Hematopoietic multipotent progenitor cell (in vitro differentiated cells): ENCODE measurements at places on chromosomes 5 and 9.

DNA sequence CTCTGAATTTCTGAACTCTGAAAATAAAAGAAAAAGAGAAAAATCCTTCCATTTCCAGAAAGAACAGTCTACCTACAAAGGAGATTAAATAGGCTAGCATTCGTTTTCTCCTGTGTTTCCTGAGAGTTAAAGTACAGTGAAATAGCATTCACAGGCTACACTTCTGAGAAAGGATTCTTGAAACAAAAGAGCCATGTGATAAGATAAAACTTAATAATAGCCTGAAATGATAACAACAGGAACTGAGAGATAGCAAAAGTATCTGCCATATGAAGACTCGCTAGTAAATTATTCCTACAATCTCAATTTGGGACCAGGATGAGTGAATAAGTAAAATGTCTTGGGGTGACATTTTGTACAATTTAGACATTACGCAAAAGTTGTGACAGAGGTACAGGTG, 62.4 kb downstream of the FBN2 start:
- DNase-seq, result no peak

- DNase-seq, result no peak
Measured at GRCh38 chr5:72835633-72836032, 19.2 kb downstream of the TNPO1 start.

DNA sequence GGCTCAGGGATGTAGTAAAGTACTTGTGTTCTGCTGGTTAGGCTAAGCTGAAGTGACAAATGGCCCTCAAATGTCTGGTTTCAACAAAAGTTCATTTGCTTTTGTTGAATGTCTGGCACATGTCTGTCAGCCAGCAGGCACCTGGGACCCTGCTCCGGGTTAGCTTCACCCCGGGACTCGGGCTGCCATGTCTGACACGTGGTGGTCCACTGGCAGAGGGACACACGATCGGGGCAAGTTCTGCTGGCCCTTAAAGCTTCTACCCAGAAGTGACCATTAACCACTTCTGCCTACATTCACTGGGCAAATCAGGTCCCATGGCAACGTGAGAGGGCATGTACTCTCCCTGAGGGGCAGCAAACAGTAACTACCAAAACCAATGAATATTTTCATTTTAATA, 23.8 kb downstream of the POLR1E start:
- no peak for DNase-seq

GRCh38 chr5:180136630-180137381, 65.2 kb upstream of the RNF130 start:
- DNase-seq, result no peak

- no peak for DNase-seq
Measured at GRCh38 chr5:159338118-159338517, 7.8 kb upstream of the IL12B start.

GRCh38 chr9:71754151-71754550, 14.2 kb downstream of the CEMIP2 start:
- no peak for DNase-seq

GRCh38 chr5:33792559-33792958, 99.2 kb downstream of the ADAMTS12 start:
- DNase-seq, result no peak

GRCh38 chr5:152113401-152113800, 188.8 kb upstream of the GLRA1 start:
- DNase-seq, result no peak

DNA sequence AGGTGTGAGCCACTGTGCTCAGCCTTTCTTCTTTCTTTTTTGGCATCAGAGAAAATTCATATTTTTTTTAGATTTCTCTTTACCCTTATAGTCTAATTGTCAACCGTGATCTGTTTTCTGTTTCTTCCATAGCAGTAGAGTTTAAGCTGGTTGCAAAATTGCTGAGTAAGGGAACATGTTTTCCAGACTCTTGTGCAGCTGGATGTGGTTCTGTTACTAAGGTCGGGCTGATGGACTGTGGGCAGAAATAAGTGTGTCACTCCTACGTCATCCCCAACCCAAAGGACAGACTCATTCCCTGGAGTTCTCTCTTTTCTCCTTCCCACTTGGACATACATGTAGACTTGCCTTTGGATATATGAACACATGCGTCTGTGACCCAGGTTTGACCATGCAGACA, 64.1 kb upstream of the GOLM1 start:
- DNase-seq, result no peak

GRCh38 chr5:151255621-151256286, 2.8 kb downstream of the GM2A start:
- DNase-seq, result no peak

DNA sequence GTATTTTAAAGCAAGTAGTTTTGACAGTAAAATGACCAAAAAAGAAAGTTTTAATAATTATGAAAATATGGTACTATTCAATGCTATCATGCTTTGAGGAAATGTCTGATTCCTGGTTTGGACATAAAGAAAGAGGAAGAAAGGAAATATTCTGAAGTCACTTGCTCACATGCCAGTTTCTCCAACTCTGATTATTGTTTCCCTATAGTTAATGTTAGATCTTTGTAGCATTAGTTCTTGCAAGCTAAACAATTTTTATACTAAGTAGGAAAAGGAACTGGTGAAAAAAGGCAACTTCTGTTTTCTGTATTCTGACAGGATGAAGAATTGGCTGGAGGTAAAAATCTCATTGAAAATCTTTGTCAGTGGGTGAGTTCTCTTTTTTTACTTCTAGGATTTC, 119.5 kb downstream of the YTHDC2 start:
- no peak for DNase-seq

- DNase-seq, result no peak
Measured at GRCh38 chr9:79977074-79977435, 405.3 kb downstream of the TLE4 start.

DNA sequence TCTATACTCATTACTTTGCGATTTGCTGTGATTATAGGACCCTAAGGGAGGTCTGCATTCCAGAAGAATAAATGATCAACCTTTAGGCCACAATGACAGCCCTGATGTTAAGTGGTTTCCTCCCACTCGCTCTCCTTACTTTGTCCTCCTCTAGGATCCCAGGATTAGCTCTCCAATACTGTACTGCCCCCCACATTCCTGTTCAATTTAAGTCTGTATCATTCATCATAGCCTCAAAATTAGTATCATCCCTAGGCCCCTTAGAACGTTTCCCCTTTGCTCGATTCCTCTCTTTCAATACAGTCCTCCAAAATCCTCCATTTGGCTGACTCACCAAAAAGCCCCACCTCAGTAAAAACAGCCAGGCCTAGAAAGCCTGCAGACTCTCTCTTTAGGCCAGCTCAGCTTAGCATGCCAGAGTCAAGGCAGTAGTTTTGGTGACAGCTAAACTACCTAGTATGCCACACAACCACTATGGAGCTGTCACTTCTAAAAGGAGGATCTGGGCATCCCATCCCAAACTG, 24.4 kb downstream of the RNF145 start:
- DNase-seq, result no peak

DNA sequence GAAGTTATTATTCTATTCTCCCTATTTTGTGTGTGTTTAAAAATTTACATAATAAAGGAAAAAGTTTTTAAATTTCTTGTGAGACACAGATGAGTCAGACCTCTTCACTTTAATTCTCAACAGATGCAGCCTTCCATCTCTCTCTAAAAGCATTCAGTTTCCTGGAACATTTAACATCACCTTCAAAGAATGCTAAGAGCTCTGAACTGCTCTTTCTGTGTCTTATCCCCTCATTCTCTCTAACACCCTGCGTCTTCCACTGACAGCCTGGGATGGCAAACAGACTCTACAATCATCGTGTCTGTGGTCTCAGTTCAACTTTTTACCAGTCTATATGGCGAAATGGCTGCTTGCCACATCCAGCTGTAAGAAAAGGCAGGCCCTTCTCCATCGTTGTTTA, 173.0 kb downstream of the HINT1 start:
- no peak for DNase-seq

DNA sequence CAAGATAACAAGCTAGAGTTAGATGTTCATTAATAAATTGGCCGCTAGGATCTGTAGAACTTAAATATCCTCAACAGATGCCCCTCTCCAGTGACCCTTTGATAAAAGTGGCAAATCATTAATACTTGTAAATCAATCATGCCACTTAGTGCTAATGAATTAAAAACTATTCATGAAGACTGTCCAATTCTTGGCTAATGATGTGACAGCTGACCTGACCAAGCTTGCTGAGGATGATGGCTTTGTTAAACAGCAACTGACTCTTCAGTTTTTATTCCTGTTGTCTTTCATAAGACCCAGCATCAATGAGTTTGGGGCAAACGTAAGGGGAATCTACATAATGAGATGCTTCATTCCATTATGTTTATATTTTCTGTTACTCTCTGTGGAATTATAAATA, 396.8 kb upstream of the NMUR2 start:
- no peak for DNase-seq

DNA sequence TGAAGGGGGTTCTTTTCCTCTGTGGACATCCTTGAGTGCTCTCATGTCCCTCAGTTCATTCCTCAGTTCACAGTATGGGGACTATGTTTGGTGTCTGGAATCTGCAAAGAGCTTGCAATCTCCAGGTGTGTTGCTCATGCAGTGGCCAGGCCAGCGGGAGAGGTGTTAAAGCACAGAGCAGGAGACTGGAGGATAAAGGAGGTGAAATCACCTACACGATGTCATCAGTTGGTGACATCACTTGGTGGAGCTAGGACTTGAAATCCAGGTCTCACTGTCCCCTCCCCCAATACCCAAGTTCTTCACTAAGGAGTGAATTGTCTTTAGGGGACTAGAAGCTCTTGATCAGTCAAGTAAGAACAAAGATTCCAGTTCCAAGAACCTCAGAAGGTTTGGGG, 197.3 kb upstream of the ZNF618 start:
- DNase-seq, result no peak

DNA sequence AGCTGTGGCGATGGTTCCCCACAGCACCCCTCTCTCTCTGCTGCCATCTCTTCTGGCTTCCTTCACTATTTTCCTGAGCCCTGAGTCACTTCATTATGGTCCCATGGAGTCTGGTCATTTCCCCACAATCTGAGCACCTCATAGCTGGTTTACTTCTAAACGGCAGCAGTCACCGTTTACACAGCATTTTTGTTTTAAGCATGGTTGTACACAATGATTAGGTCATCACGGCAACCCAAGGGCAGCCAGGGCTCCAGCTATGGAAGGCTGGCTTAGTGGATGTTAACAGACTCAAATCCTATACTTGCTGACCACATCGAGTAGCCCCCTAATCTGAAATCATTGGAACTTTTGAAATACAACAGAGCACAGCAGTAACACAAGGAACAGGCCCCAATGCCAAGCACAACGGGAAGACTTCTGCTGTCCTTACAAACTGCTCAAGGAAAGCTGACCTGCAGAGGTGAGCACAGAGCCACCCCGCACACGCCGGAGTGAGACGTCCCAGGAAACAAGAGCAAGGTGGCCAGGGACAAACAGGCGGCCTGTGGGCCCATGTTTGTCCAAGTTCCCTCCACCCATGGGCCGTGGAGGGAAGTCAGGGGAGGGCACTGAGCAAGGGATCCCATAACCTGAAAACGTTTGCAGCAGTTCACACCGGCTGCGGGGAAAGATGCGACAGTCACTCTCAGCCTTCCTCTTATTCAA, 22.9 kb downstream of the CAMSAP1 start:
- no peak for DNase-seq

- DNase-seq, result no peak
Measured at GRCh38 chr5:172097356-172097755, 90.7 kb downstream of the STK10 start.

DNA sequence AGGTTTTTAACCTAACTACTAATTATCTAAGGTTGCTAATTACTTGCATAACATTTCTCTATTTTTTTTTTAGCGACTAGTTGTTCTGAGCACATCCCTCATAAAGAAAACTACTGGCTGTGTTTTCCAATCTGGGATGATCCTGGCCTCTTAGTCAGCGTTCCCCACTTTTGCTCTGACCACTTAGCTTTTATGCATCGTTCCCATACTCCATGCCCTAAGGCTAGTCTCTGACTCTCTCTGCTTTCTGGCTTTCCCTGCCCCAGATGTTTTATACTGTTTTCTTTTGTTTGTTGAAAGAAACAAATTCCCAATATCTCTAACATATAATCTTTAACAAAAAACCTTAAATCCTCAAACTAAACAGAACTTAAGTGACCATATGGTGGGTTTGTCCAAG, 217.9 kb downstream of the SPATA31D1 start:
- no peak for DNase-seq

DNA sequence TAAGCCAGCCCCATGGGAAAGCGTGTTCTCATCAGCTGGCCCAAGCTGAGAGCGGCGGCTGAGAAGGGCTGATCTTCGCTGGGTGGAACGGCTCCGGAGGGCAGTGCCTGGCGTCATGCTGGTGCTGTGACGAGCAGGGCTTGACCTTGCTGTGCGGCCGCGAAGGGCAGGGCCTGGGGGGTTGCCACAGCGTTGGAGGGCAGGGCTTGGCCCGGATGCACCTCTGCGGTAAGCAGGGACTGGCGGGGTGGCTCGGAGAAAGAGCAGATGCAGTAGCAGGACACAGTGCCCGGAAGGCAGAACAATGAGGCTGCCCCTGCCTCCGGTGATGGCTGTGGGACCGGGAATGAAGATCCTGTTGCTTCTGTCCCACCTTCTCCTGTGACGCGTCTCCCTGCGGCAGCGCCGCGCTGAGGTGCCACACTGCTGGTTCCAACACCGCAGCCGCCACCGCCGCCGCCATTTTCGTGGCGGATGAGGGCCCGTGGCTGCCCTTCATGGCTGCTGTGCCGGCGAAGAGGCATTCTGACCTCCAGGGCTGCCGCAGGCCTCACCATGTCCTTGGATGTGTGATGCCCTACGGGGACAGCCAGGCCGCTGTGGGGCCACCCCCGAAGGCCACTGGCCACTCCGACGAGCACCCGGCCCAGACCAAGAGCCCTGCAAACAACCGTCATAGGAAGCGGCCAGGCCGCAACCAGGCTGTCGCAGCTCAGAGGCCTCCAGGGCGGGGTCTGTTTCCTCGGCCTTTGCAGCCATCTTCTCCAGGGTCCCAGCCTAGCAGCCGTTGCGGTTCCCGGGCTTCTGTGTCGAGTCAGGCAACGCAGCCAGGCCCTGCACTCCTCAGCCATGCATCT, 890.5 kb upstream of the CTNND2 start:
- no peak for DNase-seq

GRCh38 chr9:28707616-28708015, 1134.3 kb upstream of the C9orf72 start:
- DNase-seq, result no peak

DNA sequence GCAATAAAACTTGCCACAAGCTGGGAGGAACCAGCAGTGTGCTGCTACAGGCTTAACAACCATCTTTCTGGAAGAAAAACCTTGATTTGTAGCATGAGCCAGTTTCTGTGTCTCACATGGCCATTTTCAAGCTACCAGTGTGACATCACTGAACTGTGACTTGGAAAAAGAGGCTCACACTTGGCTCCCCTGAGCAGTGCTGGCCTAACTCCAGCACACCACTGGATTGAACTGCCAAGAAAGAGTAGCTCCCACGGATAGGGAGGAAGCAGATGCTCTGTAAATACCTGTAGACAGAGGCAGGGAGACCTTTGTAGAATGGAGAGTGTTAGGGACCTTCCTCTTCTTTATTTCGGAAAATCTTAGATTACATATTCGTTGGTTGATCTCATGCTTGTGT, 197.9 kb downstream of the SH3GL2 start:
- DNase-seq, result no peak

- no peak for DNase-seq
Measured at GRCh38 chr5:11504886-11505193, 399.4 kb downstream of the CTNND2 start.
